Effector CD4-positive, alpha-beta T cell (primary cell): ENCODE measurements at places on chromosomes 16 and 17.

DNA sequence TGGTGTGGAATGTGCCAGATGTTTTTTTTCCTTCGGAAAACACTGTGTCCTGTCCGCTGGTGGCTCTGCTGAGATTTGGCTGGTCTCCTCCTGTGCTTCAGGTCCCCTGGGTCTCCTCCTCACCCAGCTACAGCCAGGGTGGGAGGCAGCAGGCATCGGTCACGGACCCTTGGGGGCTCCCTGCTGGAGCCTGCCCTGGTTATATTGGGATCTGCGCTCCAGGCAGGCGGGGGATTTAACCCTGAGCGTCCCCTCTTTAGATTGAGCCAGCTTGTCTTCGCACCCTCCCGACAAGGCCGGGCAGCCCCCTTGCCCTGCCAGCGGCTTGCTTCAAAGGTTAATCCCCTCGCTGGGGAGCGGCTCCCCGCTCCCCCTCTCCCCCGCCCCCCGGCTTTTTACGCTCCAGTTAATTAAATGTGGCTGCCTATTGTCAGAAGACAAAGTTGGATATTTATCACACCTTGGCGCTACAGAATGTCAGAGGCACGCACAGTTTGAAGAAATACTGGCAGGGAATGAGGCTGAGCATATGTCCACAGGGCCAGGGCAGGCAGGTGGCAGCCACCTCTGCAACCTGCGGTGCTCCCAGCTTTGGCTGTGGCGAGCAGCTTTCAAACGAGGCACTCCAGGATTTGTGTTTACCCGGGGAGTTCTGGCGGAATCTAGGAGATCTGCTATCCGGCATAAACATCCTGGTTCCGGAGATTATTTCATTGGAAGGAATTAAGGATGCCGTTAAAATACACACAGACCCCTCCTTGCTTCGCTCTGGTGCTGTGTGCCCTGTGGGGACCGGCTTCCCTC is 38.2 kb upstream of the GSE1 start:
- no peak for DNase-seq

DNA sequence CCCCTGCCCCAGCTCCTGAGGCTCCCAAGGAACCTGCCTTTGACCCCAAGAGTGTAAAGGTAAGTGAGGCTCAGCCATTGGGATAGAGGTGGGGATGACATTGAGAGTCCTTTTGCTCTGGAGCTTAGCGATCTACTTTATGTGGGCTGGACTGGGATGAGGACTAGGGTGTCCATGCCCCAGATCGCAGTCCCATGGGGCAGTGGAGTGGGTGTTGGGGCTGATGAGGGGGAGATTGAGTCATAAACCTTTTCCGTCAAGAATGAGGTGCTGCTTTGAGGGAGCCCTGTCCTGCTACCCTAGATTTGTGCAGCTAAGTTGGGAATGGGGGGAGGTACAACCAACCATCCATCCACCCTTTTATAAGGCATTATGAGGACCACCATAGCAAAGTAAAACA is 351 bp downstream of the MYL4 start:
- DNase-seq, result no peak

- no peak for DNase-seq
Measured at GRCh38 chr17:77735566-77736198, 222.8 kb upstream of the TNRC6C start.

- no peak for DNase-seq
Measured at GRCh38 chr16:82801361-82801760, 174.6 kb downstream of the CDH13 start.

DNA sequence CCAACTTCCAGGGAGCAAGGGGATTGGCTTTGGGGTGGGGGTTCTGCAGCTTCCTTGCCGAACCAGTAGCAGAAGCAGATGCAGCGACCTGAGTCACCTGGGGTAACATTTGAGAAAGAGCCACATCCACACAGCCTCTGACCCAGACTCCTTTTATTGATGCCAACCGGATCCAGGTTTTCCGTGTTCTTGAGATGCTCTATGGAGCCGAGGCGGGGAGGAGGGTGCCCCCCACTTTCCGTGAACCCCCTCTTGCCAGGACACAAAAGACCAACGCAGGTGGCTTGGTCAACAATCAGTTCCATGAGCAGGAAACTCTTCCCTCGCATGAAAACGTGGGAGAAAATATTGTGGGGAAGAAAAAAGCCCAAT is 125.8 kb downstream of the C16orf78 start:
- no peak for DNase-seq

- DNase-seq, result no peak
Measured at GRCh38 chr17:61128661-61129115, 271.0 kb upstream of the TBX2 start.

DNA sequence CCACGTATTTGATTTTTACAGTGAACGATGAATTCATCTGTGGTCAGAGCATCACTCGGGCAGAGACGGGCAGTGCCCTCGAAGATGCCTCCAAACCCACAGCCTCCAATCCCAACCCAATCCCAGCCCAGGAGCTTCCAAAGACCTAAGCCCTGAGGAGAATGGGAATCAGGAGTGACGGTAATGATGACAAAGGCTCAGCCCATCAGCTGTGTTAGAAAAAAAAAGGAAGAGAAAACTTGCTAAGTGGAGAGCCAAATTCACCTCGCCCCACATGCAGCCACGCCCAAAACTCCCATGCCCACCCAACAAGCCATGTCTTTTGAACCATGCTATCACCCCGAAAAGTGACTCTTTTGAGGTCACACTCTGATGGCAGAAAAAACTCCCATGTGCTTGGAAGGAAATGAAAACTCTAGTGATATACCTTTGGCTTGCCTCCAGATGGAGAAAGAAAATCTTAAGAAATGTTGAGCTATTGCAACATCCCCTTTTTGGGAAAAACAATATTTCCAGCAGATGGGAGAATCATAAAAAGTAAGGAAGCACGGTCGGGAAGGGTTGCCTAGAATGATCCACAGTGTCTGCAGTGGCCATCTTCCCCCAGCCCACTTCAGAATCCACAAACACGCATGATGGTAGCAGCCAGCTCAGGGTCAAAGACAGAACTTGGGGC is 37.7 kb downstream of the XYLT1 start:
- DNase-seq, result no peak

GRCh38 chr17:66777689-66778225 is 57.2 kb upstream of the CACNG5 start:
- DNase-seq, result no peak

GRCh38 chr17:63222655-63223054 is 223.5 kb downstream of the CYB561 start:
- no peak for DNase-seq

DNA sequence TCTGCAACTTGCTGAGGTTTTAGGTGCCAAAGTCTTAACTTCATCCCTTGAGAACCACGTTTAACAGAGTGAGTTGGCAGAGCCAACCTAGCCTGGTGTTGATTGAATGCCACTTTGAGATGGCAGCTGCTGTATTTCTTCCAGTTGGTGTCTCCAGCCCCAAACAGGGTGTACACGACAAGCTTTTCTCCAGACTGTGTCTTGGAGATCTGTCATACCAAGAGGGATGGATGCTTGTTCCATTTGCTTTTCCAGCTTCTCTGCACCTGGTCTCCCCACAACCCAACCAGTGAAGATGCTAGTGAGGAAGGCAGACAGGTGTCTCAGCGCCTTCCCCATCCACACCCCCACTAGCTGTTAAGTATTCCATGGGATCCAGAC is 141.1 kb upstream of the HS3ST2 start:
- no peak for DNase-seq

DNA sequence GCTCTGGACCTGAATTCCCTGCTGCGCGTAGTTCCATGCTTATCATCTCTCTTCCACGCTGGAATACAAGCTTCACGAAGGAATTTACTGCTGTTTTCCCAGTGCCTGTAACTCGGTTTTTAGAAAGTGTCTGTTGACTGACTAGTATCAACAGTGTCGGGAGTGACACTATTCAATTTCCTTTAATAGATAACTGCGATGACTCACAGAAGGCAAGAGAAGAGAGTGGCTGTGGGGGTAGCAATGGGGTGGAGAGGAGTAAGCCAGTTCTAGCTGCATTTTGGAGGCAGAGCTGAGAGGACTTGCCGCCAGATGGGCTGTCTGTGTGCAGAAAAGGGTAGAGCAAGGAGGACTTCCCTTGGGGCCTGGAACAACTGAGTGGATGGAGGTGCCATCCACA is 25.2 kb downstream of the B4GALNT2 start:
- DNase-seq, result no peak

DNA sequence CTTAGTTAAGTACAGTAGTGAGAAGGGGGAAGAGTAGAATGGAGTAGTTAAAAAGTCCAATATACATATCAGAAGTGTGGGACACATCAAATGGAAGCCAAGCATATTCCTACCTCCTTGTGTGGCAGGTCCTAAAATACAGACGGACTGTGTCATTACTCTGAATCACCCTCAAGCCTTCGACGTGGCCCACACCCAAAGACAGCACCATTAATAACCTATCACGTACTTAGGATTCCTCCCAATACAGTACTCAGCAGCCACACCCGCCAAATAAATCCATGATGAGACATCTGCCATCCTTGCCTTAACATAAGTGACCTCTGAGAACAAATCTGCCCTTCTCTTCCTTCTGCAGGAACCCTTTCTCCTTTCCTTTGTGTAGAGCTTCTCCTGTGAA is 38.9 kb downstream of the UBE2G1 start:
- no peak for DNase-seq

- DNase-seq, result no peak
Measured at GRCh38 chr16:83968891-83969649, 1.0 kb downstream of the NECAB2 start.

- DNase-seq, result no peak
Measured at GRCh38 chr17:47352848-47353247, 29.1 kb downstream of the EFCAB13 start.

DNA sequence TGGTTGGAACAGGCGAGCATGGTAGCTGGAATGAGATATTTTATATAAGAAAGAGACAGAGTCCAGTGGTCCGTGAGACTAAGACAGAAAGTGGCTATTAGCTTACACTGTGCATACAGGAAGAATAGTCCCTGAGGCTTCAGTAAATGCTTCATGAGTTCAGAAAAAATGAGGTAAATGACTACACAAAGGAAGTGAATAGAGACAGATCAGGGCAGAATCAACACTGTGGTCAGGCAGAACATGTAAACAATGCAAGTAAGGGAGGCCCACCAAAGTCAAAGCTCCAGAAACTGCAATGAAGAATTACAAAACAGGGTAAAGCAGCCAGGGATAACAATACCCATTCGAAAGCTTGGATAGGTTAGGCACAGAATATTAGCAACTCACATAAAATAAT is 4.8 kb downstream of the ABCA10 start:
- DNase-seq, result no peak

GRCh38 chr17:14121952-14122351 is 52.6 kb downstream of the COX10 start:
- DNase-seq, result no peak

GRCh38 chr16:30430428-30430970 is 669 bp upstream of the DCTPP1 start:
- no peak for DNase-seq

- DNase-seq, result no peak
Measured at GRCh38 chr17:8729860-8730259, 14.8 kb downstream of the CCDC42 start.

DNA sequence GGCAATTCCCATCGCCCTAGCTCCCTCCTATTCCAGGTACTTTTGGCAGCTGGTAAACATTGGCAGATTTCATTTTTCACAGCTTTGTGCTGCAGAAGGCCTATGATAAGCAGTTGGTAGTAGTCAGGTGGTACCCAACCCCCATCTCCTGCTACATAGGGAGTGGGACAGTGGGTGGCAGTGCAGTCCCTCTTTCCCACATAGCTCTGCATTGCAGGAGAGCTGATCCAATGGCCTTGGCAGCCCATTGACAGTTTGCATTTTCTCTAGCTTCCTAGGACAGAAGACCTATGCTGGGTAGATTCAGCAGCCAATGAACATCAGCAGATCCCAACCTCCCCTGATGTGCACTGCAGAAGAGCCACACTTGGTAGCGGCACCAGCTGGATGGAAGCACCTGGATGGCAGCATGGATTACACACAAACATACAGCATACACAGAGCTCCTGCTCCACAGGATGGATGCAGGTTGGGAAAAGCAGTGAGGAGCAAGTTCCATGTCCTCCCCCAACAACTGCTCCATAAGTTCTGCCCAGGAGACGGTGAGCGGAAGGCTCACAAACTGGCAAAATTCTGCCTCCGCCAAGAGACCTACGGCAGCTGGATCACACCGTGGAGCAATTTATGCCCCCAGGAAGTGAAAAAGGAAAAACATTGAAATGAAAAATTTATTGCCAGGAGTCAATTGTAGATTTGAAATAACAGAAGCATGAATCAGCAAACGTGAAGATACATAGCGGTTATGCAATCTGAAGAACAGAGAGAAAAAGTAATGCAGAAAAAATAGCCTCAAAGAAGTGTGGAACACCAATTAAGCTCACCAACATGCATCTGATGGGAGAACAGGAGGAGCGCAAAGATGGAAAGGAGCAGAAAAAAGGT is 95.7 kb downstream of the CACNG1 start:
- DNase-seq, result no peak

GRCh38 chr17:1056761-1057160 is 59.8 kb downstream of the TIMM22 start:
- no peak for DNase-seq

DNA sequence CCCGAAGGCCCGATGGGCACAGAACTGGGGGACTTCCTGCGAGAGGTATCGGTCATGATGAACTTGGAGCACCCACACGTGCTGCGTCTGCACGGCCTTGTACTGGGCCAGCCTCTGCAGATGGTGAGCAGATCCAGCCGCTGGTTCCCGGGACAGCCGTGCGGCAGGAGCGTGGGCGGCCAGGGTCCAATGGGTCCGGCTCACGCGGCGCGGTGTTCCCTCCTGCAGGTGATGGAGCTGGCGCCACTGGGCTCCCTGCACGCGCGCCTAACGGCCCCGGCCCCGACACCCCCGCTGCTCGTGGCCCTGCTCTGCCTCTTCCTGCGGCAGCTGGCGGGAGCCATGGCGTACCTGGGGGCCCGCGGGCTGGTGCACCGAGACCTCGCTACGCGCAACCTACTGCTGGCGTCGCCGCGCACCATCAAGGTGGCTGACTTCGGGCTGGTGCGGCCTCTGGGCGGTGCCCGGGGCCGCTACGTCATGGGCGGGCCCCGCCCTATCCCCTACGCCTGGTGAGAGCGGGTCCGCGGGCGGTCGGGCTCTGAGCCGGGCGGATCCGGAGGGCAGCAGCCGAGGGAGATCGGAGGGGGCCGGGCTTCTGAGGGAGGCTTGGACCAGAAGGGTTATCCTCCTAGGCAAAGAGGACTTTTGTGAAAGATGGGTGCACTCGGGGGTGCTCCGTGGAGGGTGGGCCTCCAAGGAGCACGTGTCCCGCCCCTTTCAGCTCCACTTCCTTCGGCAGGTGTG is 3.0 kb downstream of the TNK1 start:
- peak; percentile 75 for DNase-seq

- DNase-seq, result no peak
Measured at GRCh38 chr16:85552980-85553435, 60.1 kb upstream of the GSE1 start.

GRCh38 chr16:79560923-79561322 is 39.6 kb downstream of the MAF start:
- DNase-seq, result no peak

DNA sequence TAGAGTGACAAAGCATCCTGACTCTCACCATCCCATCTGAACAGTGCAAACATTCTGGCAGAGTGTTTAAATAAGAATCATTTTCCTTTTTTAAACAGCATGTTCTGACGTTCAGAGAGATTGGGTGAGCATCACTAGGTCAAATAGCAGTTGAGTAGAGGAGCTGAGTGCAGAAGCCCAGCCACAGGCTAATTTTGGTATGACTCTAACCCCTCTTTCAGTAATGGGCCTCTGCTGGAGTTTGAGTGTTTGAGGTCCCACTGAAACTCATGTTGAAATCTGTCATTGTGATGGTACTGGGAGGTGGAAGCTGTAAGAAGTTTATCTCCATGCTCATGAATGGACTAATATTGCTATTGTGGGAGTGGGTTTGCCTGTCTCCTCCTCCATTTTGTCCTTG is 194.4 kb downstream of the SALL1 start:
- no peak for DNase-seq

- DNase-seq, result no peak
Measured at GRCh38 chr17:40556884-40557414, 8.3 kb downstream of the CCR7 start.
